Purkinje cell (primary cell): ENCODE measurements at places on chromosomes 12 and 14. TPM values are rescaled to one million over a fixed set of nuclear protein-coding genes. Genes with fewer than 3 reads are reported as not detected.

The TOMM20L gene
- not detected in 2 replicates for polyA plus RNA-seq

The SSTR1 gene
- polyA plus RNA-seq = 0.67 and 3.3 TPM in 2 replicates

The RHEBL1 gene
- 5.3 and 6.9 TPM in 2 replicates for polyA plus RNA-seq

The GALNT8 gene
- 76.3 and 79.6 TPM in 2 replicates for polyA plus RNA-seq

The TEAD4 gene
- 0.57 and 1.3 TPM in 2 replicates for polyA plus RNA-seq

The RAD9B gene
- not detected in 2 replicates for polyA plus RNA-seq

The AMDHD1 gene
- polyA plus RNA-seq = 3.9 and 4.2 TPM in 2 replicates

The PPP1R36 gene
- polyA plus RNA-seq = 0.19 TPM in 1 of 2 replicates, not detected in the other

The DACT1 gene
- polyA plus RNA-seq = 0.13 and 1.9 TPM in 2 replicates

The LALBA gene
- not detected in 2 replicates for polyA plus RNA-seq

The CLEC9A gene
- not detected in 2 replicates for polyA plus RNA-seq

The TRIM9 gene
- polyA plus RNA-seq = 219 and 283 TPM in 2 replicates

The C3AR1 gene
- not detected in 2 replicates for polyA plus RNA-seq

The RTL1 gene
- polyA plus RNA-seq = not detected in 2 replicates

The M6PR gene
- polyA plus RNA-seq = 81.7 and 85.7 TPM in 2 replicates

The C14orf119 gene
- polyA plus RNA-seq = 97.6 and 158 TPM in 2 replicates

The GNPTAB gene
- 13.8 and 20.9 TPM in 2 replicates for polyA plus RNA-seq

The FCF1 gene
- polyA plus RNA-seq = 5.8 and 10.7 TPM in 2 replicates

The CLEC6A gene
- polyA plus RNA-seq = not detected in 2 replicates

The ZDHHC22 gene
- 0.71 and 3.5 TPM in 2 replicates for polyA plus RNA-seq

The MMP19 gene
- polyA plus RNA-seq = not detected in 2 replicates

The STAT2 gene
- 9.7 and 26.8 TPM in 2 replicates for polyA plus RNA-seq

The BCL2L14 gene
- 0.30 TPM in 1 of 2 replicates, not detected in the other for polyA plus RNA-seq

The CLEC4A gene
- polyA plus RNA-seq = 1.2 and 3.8 TPM in 2 replicates

The TMTC1 gene
- polyA plus RNA-seq = 43.2 and 49.8 TPM in 2 replicates

The CMKLR1 gene
- not detected in 2 replicates for polyA plus RNA-seq

The KRT81 gene
- not detected in 2 replicates for polyA plus RNA-seq

The ANG gene
- polyA plus RNA-seq = 1.7 TPM in 1 of 2 replicates, not detected in the other

The NUDT4 gene
- 79.9 and 93.9 TPM in 2 replicates for polyA plus RNA-seq

The CAPZA3 gene
- not detected in 2 replicates for polyA plus RNA-seq

The GPX2 gene
- 5.0 TPM in 1 of 2 replicates, not detected in the other for polyA plus RNA-seq

The CCDC196 gene
- 0.65 TPM in 1 of 2 replicates, not detected in the other for polyA plus RNA-seq

The ARG2 gene
- polyA plus RNA-seq = 40.1 and 51.2 TPM in 2 replicates
